ENCODE measurements at places on chromosomes 16 and 17.

GRCh38 chr17:28008513-28008912 lies 34.0 kb upstream of the NLK start:
- no peak for DNase-seq

DNA sequence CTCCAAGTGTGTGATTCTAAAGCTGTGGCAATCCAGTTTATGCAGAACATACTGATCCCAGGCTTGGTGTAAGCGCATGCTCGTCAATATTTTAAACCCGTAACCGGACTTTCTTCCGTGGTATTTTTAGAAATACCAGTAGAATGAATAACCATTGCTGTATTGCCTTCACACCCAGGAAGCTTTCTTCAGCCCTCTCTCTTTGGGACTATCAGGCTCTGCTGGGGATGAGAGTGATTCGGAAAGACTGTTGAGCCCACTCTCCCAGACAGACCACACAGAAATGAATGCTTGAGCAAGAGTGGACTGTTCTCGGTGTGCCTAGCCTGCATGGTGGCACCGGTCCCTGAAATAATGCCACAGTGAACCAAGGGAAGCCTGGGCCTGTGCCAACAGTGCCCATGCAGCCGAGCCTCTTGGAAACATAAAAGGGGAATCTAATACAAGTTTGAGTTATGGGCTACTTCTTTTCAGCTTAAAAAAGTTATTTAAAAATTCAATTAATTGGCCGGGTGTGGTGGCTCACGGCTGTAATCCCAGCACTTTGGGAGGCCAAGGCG lies 89.9 kb upstream of the ELAC2 start:
- DNase-seq, result no peak

DNA sequence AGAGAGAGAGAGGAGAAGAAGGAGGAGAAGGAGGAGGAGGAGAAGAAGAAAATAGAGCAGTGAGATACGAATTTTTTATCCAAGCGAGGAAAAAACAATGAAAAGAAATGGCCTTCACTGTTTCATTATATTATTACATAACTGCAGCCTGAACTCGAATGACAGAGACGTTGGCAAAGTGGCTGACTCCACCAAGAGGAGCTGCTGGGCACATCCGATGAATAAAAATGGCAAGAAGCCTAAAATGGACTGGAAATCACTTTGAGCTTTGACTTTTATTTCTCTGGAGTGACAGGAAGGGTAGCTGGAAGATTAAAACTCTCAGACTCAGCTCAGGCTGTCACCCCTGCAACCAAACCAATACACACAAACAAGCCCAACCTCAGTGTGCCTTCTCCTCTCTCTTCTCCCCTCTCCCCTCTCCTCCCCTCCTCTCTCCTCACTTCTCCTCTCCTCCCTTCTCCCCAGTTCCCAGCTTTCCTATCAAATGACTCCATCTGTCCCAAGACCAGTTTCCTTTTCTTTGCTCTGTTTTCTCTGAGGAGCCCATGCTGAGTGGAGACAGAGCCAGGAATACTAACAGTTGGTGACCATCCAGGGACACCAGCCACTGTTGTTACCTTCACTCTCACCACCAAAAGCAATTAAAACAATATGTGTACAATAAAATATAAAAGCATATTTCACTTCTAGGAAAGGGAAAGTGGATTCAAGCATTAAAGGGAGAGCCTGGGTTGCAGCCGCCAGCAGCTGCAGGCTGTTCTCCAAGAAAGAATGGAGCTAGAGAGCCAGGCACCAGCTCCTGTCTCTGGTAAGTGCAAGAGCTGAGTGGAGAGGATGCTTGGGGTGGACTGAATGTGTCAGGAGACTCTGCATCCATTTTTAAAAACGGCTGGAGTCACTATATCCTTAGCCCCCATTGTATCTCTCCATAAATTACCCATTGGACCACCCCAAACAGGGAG lies 51.2 kb downstream of the SOX9 start:
- no peak for DNase-seq

DNA sequence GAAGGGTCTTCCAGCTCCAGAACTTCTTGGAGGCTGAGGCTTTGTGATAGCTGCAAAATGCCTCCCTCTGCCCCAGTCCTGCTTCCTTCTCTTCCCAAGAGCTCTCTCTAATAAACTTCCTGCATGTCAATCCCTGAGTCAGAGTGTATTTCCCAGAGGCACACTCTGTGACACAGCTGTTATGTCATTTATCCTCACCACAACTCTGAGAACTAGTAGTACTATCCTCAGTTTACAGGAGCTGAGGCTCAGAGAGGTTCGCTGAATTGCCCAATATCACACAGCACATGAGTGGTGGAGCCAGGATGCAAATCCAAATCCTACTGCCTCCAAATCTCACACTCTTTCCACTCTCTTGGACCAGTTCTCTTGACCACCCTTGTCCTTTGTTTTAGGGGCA lies 20.0 kb downstream of the UNC45B start:
- no peak for DNase-seq

DNA sequence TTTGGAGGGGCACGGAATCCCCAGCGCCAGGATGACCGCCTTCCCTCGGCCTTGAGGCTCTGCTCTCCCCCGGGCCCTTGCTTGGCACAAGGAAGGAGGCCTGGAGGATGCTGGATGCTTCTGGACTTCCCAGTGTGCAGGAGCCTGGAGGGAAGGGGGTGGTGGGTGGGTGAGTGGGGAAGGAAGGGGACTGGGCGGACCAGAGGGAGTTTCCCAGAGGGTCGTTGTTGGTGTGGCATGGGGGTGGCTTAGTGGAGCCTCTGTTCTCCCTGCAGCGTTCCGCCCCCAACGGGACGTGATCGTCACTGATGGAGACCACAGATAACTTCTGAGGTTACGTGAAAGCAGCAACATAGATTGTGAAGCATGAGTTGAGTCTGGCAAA lies 140.0 kb downstream of the IRF8 start:
- no peak for DNase-seq

DNA sequence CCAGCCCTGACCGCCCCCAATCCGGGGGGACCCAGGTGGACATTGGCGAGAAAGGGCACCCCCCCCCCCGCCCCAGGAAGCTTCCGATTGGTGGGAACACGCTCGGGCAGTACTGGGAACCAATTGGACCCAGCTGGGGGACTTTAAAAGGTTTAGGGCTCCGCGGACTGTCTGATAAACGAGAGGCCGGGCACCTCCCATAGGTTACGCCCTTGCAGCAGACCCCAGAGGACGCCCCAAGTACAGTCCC lies 245 bp downstream of the TMEM256 start:
- DNase-seq, result no peak

DNA sequence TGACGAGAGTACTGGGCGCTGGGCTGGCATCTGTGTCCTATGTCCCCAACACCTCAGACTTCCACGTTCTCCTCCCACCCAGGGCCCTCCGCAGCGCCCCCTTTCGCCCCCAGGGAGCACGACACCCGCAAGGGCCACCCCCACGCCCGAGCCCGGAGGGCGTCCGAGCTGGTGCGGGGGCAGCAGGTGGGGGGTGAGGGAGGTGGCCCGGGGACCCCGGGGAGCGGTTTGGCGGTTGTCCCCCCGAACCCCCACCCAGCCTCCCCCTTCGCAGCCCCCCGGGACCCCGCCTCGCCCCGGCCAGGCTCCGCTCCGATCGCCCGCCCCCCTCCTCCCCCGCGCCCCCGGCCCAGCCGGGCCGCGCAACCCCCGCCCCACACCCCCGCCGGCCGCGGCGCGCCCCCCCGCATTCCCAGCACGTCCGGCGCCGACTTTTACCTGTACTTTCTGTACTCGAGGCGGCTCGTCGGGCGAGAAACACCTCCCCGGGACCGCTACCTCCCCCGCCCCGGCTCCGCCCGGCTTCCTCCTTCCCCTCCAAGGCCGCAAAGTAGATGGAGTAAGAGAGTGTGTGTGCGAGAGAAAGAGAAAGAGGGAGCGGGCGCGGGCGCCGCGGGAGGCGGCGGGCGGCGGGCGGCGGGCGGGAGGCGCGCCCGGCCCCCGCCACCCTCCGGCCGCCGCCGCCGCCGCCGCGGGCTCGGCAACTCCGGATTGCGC lies 901 bp downstream of the CDYL2 start:
- peak; percentile 12 for DNase-seq

- no peak for DNase-seq
Observed at GRCh38 chr16:86252596-86252995, 257.7 kb upstream of the FOXF1 start.

GRCh38 chr17:38747463-38748148 lies 530 bp downstream of the PCGF2 start:
- no peak for DNase-seq

- DNase-seq, result no peak
Observed at GRCh38 chr16:35731341-35732040, 2272.1 kb downstream of the TP53TG3F start.

GRCh38 chr17:27413315-27413714 lies 42.9 kb upstream of the KSR1 start:
- DNase-seq, result no peak

DNA sequence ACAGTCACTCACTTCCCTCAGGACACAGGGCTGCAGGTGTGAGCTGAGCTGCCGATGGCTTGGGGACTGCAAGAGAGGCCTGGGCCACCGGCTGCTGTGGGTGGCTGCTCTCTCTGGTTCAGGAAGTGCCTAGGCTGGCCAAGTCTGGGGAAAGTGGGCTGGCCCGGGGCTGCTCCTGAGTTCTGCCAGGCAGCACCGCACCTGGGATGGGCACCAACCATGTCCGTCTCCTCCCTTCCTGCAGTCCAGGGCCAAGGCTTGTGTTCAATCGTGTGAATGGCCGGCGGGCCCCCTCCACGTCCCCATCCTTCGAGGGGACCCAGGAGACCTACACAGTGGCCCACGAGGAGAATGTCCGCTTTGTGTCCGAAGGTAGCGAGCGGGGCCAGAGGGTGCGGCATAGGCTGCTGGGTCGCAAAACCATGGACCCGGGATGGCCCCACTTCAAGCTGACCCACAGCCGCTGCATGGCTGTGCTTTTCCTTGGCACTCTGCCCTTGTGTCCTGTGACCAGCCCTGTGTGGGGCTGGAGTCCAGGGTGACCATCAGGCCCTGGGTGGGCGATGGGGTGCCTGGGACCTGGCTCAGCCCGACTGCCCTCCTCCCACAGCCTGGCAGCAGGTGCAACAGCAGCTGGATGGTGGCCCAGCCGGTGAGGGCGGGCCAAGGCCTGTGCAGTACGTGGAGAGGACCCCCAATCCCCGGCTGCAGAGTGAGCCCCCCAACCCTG lies 1.8 kb upstream of the WDR90 start:
- no peak for DNase-seq

DNA sequence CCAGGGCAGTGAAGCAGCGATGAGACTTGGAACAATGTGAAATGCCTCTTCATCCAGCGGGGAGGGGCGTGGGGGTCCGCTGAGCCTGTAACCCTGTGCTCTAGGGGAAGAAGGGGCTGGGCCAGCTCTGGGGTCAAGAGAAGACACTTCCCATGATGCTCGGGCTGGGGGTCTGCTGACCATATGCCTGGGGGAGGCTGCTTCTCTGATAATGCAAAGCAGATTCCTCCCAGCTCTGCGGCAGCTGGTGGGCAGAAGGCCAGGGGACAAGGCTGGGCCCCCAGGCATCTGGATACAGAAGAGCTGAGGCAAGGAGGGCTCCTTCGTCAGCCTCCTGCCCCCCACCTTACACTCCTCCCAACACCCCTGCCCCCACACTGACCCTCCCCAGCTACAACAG lies 24.7 kb downstream of the NGFR start:
- DNase-seq, result no peak

- DNase-seq, result no peak
Observed at GRCh38 chr17:42675965-42676423, 800 bp downstream of the PLEKHH3 start.

GRCh38 chr16:23676924-23677480 lies 1.7 kb upstream of the PLK1 start:
- no peak for DNase-seq

Data from activated CD4-positive, alpha-beta T cell treated with anti-CD3 and anti-CD28 coated beads, Interleukin-2, amount 50 U/mL, for 24 hours (primary cell).